Activated T-helper 9 cell treated with anti-CD3 and anti-CD28 coated beads, Interleukin-2, amount 50 U/mL, for 16 hours (primary cell): ENCODE measurements at places on chromosomes 3 and 15.
A peak's percentile ranks its signal among the peaks of the same experiment; 100 is the strongest.

DNA sequence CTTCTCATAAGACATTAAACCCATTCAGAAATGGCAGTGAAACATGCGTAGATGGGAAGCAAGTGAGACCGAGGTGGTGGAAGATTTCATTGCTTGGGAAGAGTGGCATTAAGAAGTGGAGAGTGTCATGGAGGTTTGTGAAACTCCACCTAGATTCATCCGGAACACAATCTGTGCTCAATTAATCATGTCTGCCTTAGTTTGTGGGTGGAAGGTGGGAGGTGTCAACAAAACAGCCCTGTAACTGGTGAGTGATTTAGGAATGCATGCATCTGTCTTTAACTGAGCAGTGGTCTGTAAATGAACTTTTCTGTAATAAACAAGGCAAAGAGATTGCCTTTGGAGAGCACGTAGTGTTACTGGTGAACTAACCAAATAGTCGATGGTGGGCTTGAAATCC, 113.7 kb downstream of the WNT5A start:
- no peak for DNase-seq

- DNase-seq = no peak
Observed at GRCh38 chr15:45549541-45550220, 27.1 kb upstream of the SLC30A4 start.

DNA sequence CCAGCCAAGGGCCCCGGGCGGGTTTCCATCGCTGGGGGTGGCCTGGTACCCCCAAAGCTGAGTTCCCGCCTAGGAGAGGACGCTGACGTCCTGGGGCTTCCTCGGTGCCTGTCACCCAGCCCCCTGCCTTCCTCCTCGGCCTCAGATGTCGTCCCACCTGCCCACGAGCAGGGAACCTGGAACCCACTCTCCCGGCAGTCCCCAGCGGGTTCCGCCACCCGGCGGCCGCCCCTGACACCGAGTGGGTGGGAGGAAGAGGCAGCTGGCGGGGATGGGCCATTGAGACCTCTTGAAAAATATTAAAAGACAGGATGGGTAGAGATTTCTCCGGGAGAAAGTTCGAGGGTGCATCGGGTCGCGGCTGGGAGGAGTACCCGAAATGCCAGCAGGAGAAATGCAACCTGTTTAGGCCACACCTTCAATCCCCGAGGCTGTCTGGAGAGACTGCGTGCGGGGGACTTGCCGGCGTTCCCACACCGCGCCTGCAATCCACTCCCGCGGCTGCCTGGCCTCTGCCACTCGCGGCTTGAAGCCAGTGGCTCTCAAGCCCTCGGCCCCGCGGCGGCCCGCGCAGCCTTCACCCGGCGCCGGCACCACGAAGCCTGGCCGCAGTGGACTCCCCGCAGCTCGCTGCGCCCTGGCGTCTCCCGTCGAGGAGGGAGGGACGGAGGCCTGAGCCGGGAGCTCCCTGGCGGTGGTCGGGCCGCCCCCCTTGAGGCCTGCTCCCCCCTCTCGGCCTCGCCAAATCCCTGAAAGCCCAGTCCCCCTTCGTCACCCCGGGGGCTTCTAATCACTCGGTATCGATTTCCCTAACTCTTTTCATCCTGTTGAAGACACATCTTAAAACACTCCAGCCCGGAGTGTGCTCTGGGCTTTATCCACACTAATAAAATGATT, 8.6 kb upstream of the NR2F2 start:
- no peak for DNase-seq

DNA sequence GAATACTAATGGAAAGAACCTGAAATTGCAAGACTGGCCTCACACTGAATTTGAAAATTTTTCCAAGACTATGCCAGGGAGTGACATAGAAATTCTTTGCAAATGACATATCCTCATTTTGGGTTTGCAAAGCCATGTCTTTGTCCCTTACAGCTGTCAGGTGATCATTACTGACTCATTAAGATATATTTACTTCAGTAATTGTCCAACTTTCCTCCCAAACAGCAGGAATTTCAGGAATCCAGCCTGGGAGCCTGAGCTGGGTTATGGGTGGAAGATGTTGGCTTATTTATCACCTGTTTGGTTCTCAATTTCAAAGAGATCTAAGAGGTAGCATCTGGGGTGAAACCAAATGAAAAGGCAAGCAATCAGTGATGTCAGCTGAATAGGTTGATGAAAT, 111.6 kb upstream of the ACP3 start:
- DNase-seq = no peak

- no peak for DNase-seq
Observed at GRCh38 chr3:181710345-181711291, 1.1 kb upstream of the SOX2 start.

DNA sequence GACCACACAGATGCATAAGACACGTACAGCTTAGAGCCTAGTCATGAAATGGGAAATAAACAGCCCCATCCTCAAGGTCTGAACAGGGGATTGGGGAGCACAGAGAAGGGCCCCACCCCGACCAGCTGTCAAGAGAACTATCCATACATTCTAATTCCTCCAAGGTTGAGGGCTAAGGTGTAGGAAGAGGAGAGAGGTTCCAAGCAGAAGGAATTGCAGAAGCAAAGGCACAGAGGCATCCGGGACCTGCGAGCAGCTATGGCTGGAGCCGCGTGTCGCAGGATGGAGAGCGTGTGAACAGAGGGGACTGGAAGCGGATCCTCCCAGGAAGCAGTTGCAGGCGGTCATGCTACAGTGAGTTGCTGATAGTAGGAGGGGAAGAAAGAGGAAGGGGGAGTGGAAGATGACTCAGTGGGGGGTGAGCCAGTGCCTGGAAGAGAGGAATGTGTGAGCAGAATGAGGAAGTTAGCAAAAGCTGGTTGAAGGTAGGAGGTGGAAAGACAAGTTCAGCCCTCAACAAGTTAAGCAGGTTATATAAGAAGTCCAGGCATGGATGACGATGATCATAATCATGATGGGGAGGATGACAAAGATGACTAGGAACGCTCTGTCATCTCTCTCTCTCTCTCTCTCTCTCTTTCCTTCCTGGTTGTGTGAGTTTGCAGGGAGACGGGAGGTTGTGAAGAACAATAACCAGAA, 89.7 kb downstream of the LIPC start:
- DNase-seq = no peak

DNA sequence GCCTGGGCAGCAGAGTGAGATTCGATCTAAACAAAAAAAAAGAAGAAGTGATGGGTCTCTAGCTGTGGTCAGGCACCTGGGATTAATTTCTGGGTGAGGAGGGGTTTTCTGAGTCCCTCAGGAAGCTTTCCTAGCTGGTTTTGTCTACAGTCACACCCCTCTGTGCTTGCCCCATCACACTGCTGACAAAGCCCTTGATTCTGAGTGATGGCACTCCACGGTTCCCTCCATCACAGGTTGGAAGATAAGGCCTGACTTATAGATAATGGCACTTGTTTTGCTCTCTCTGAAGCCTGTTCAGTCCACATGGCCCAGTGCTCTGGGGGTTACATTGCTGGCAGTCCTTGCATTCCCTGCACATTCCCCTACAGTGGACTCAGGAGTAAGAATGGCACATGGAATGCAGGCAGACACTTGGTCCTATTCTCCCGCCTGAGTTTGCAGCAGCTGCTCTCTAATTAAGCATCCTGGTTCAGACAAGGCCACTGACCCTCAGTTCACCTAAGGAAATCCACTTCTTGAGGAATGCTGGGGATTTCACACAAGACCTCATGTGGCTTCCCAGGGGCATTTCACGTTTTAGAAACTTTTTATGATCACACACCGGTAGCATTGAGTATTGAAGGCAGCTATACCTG, 81.0 kb upstream of the NMNAT3 start:
- DNase-seq = no peak

- DNase-seq = no peak
Observed at GRCh38 chr3:128878556-128879124, 780 bp upstream of the ACAD9 start.

DNA sequence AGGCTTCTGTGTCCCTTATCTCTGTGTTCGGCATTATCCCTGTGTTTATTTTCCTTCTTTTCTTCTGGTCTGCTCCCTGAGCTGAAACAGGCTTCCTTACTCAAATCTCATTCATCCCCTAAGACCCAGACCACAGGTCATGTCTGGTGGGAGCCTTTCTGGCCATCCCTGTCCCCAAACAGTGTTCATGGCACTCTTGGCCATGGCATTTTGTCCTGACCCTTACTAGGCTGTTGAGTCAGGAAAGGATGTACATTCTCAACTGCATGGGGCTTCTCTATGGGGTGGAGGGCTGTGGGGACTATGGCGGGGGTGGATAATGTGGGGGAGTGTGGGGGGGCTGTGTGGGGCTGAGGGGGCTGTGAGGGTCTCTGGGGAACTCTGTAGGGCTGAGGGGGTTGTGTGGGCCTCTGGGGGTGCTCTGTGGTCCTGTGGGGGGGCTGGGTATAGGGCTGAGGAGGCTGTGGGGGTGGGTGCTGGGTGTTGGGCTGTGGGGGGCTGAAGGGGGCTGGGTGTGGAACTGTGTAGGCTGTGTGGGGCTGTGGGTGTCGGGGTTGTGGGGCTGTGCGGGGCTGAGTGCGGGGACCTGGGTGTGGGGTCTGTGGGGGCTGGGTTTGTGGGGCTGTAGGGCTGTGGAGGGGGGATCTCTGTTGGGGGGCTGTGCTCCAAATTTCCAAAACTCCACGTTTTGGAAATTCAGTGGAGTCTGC, 64.3 kb downstream of the KLF13 start:
- no peak for DNase-seq

GRCh38 chr3:177220136-177220974, 23.1 kb upstream of the TBL1XR1 start:
- DNase-seq = no peak

DNA sequence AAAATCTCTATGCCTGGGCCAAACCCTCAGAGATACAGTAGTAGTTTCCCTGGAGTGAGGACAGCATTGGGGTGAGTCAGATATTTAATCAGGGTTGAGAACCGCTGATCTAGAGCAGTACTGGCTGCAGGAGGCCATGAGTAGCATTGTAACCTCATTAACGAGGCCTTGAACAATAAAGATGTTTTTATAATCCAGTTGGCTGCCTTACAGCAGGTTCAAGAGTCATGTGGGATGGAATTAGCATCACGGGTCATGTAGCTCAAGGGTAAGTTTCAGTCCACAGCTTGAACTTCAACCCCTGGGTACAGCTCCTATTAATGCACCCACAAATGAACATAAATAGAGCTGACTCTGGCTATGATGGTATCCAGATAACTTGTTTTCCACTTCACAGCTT, 5.1 kb downstream of the HPS3 start:
- DNase-seq = no peak

DNA sequence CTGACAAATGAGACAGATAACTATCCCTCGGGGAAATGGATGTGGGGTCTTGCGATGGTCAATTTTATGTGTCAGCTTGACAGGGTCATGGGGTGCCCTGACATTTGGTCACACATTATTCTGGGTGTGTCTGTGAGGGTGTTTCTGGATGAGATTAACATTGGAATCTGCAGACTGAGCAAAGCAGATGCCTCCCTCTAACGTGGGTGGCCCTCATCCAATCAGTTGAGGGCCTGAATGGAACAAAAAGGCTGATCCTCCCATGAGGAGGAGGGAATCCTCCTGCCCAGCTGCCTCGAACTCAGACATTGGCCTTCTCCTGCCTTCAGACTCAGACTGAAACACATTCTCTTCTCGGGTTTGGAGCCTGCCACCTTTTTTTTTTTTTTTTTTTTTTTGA, 69.0 kb downstream of the MINAR1 start:
- DNase-seq = no peak

DNA sequence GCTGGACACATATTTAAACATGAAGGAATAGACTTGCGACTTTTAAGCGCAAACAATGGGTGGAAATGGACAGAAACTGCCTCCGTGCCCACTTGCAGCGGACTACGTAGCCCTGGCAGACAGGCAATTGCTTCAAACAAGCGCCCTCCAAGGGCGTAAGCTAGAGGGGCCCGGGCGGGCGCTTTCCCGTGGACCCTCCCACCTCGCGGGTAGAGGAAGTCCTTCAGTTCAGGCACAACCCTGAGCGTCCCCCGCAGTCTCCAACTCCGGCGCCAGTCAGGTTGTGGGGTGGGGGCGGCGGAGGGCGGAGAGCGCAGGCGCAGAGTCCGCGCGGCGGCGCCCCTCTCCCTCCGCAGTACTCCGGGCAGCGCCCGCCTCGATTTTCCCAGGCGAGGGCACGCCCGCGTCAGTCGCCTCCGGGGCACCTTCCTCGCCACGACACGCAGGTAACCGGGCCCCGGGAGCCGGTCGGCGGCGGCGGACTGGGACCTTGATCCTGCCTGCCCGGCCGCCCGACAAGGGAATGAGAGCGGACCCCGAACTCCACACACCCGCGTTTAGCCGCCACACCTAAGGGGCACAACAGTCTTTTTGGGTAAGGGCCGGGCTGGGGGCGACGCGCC, at the start of gene SLC35G2:
SLC35G2 (plus strand) TSS at position 358 of the 623 bp plus-strand sequence. CDS start 35,335 bp downstream, outside the sequence.
- DNase-seq = peak; percentile 7

DNA sequence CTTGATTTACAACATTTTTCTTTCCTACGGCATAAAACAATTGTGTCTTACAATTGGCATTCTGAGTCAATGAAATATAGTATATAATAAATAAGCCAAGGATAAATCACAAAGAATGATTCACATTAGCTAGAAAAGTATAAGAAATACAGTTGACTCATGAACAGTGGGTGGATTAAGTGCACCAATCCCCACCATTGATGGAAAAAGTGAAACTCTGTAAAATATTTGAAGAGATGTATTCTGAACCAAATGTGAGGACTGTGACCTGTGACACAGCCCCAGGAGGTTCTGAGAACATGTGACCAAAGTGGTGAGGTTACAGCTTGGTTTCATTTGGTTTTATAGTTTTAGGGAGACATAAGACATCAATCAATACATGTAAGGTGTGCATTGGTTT, 227.5 kb downstream of the ALCAM start:
- DNase-seq = no peak

- no peak for DNase-seq
Observed at GRCh38 chr15:100234158-100235029, 107.4 kb downstream of the ADAMTS17 start.

- DNase-seq = no peak
Observed at GRCh38 chr3:33578325-33579177, 138.3 kb upstream of the UBP1 start.

GRCh38 chr3:12369598-12369997, 80.7 kb downstream of the PPARG start:
- DNase-seq = no peak

DNA sequence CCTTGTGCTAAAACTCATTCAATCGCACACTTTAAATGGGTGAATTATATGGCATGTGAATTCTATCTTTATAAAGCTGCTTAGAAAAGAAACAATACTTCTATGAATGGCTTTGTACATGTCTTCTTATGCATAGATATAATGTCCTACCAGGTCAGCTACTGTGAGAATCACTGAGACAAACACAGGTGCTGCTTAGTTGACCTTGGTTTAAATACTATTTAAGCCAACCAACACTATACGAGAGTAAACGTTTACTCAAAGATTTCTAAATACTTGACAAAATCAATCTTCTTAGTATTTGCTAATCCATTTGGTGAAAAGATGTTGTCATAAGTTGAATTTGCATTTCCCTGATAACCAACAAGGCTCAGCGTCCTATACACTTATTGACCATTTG, 260.3 kb downstream of the ADAMTS17 start:
- no peak for DNase-seq

DNA sequence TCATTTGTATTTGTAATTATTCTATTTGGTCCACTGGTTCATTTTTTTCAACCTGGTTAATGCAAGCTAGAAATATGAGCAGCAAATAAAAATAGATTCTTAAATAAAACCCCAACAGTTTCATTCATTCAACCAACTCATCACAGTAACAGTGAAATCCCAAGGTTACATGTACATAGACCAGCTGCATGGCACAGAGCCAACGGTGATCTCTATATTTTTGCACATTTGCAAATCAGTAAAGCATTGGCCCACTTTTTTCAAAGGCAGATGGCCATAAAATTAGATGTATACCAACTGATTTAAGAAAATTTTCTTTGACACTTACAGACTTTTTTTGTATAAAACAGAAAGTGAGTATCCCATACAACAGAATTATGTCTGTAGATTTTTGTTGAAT, 49.3 kb downstream of the STRIT1 start:
- DNase-seq = no peak

GRCh38 chr3:69791106-69791505, 51.8 kb downstream of the MITF start:
- DNase-seq = no peak
